C1 segment of cervical spinal cord (tissue), 14 donors: ENCODE measurements at places on chromosomes 16 and 17.

GRCh38 chr17:1182811-1183170, 3.0 kb upstream of the ABR start:
- no peak for DNase-seq

- DNase-seq, result no peak
Observed at GRCh38 chr16:25210758-25211157, 6.0 kb upstream of the AQP8 start.

DNA sequence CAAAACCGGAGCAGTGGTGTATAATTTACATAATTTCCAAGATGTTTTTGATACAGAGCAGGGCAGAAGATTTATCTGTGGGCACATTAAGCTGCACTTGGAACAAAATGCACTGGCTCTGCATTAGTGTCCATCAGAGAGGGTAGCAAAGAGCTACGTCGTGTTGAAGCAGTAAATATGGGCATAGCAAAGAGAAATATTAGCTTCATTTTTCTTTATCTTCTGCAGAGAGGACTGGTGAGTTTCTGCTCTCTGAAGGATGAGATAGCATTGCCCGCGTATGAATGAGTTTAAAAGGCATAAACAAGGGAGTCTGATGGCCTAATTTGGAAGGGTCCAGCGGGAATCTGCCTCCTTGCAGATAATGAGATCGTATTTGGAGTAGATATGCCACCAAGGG, 227.8 kb upstream of the CDH11 start:
- no peak for DNase-seq

DNA sequence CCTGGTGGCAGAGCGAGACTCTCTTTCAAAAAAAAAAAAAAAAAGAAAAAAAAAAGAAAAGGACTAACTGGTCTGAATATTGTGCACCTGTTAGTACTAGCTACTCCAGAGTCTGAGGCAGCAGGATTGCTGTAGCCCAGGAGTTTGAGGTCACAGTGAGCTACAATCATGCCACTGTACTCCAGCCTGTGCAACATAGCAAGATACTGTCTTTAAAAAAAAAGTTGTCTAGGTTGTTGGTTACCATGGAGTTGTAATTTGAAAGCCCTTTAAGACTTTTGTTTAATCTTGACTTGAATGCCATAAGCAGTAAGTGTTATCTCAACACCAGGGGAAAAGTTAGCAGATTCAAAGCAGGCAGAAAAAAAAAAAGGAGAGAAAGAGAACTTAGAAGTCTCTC, 10.9 kb upstream of the C16orf54 start:
- DNase-seq, result no peak

DNA sequence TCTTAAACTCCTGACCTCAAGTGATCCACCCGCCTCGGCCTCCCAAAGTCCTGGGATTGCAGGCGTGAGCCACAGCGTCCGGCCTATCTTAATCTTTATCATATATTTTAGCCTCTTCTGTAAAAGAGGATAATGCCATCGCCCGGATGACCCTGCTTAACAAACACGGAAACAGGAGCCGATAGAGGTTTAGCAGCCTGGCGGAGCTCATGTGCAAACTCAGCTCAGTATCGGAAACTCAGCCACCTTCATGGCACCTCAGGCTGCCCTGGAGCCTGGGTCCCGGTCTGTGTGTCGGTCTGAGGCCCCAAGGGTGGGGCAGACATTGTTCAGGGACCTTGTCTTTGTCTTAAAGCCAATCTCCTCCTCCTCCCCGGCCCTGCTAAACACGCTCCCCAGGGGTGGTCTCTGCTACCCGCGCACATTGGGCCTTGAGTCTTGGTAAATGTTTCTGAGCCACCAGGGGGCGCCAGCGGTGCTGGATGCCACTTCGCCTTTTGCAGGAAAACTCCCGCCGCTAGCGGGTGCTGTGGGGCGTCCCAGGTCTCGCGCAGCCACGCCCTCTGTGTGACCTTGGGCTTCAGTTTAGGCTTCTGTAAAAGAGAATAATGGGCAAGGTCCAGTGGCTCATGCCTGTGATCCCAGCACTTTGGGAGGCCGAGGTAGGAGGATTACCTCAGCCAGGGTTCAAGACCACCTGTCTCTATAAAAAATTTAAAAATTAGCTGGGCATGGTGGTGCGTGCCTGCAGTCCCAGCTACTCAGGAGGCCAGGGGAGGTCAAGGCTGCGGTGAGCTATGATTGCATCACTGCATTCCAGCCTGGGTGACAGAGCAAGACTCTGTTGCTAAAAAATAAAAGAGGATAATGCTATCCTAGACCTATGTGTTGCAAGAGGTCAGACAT, 2.7 kb downstream of the CETP start:
- DNase-seq, result peak; percentile 25

GRCh38 chr16:6103561-6103960, 1006.0 kb upstream of the EEF2KMT start:
- DNase-seq, result no peak

- DNase-seq, result no peak
Observed at GRCh38 chr17:15966879-15967248, 21.9 kb downstream of the ADORA2B start.

GRCh38 chr17:38533241-38533640, 72.5 kb downstream of the SRCIN1 start:
- no peak for DNase-seq

DNA sequence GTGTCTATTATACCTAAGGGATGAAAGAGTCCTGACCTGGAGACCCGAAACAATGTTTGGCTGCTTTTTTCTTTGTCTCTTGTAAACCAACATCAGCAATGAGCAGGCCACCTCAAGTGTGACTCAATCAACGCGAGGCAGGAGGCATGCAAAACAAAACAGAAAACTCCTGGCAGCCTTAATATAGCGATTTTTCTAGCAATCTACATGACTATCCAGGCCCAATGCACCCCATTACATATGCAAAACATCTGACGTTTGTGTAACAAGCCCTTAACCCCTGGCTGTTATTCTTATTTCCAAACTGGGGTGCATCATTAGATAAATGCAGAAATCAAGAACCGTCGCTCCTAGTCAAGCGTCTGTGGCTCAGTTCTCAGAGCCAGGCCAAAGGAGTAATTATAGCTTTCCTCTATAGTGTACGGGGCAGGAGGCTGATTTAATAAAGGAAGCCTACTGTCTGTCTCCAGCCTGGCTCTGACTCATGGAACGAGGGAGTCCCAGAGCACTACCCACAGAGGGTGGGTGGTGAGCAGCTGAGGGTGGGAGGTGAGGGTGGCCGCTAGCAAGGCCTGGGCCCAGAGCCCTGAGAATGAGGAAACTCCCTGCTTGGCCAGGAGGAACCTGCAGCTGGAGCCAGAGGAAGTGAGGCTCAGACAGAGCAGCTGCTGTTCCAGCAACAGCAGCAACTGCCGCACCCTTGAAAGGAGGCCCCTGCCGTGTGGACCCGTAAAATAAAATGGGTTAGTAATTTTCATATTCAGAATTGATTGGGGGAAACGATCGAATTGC, 43.9 kb downstream of the CHD9 start:
- DNase-seq, result peak; percentile 66

DNA sequence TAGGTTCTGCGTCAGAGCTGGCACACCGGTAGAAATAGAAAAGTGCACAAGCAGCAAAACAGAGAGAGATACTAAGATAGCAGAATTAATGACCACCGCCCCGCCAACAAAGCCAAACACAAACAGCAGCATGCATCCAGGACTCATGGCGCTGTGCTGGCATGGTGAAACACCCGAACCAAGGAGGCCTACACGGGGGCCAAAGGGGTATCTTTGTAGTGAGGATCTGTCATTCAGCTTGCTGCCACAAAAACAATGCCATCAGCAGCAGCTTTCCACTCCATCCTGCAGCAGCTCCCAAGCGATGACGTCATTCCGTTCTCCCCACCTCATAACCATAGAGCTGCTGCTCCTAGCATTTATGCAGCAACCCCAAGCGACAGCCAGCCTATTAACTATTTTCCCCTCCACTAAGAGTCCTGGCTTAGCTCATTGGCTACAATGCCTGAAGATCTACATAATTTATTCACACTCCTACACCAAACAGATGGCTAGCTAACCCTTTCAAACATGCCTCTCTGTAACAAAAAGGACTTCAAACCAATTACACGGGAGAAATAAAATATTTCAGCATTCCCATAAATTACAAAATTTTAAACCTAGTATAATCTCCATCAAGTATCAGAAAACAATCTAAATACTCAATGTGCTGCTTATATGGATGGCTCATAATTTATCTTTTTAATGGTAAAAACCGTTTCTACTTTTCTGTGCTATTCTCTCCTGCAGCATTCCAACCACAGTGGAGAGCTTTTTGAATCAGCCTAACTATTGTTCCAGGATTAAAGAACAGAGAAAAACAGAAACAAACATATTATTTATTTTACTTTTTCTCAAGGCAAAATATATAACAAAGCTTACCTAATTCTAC, 73.9 kb downstream of the SPAG9 start:
- peak; percentile 99 for DNase-seq

- no peak for DNase-seq
Observed at GRCh38 chr17:2837147-2837561, 40.9 kb downstream of the RAP1GAP2 start.

DNA sequence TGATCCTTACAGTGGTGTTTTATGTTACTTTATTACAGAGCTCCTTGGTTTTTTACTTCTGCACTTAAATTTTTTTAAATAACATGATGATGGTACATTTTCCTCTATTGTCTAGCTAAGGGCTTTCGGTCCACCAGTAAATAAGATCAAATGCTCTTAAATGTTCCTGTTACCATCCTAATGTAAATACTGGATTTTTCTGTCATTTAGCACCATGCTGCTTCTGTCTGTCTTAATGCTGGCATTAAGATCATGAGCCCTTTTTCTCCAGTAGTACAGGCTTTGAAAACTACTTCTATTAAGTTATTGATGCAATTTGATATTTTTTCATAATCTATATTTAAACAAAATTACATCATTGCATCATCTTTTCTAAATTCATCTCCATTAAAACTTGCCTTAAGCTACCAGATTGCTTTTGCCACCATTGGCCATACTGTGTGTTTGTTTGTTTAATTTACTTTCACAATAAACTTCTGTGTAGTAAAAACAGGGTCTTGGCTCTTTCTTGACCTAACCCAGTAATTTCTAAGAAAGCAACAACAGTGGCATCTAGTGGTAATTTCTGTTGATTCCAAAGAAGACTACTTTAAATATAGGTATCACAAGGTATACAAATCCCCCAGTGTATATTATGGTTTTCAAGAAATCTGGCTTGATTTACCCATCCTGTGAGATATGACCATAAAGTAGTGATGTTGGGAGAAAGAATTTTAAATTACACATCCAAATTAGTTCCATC, 9.0 kb upstream of the PHAF1 start:
- DNase-seq, result no peak

GRCh38 chr17:59415397-59415796, 83.9 kb downstream of the YPEL2 start:
- DNase-seq, result no peak

- DNase-seq, result no peak
Observed at GRCh38 chr16:10501016-10501607, 79.3 kb downstream of the EMP2 start.

GRCh38 chr16:80704751-80705505, 99.5 kb downstream of the CDYL2 start:
- DNase-seq, result no peak

DNA sequence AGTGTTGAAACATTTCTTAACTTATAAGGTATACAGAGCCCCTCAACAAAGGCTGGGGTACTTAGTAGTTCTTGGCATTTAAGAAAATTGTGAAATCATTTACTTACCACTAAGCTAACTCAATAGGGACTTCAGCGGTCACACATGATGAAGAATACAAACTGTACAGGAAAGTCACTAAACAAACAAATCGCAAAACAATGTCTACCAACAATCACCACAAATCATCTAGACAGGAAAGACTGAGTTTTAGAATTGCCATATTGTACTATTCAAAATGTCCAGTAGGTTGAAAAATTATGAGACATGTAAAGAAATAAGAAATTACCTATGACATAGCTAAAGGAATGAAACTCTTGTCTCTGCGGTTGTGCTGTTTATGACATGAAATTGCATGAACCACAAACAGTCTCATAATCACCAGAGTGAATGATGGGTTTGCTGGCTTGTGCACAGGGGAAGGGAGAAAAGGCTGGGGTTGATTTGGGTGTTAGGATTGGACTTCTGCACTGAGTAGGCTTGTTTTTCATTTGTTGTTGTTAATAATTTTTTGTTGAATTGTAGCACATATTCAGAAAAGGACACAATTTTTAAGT, 441.1 kb upstream of the MON1B start:
- no peak for DNase-seq

DNA sequence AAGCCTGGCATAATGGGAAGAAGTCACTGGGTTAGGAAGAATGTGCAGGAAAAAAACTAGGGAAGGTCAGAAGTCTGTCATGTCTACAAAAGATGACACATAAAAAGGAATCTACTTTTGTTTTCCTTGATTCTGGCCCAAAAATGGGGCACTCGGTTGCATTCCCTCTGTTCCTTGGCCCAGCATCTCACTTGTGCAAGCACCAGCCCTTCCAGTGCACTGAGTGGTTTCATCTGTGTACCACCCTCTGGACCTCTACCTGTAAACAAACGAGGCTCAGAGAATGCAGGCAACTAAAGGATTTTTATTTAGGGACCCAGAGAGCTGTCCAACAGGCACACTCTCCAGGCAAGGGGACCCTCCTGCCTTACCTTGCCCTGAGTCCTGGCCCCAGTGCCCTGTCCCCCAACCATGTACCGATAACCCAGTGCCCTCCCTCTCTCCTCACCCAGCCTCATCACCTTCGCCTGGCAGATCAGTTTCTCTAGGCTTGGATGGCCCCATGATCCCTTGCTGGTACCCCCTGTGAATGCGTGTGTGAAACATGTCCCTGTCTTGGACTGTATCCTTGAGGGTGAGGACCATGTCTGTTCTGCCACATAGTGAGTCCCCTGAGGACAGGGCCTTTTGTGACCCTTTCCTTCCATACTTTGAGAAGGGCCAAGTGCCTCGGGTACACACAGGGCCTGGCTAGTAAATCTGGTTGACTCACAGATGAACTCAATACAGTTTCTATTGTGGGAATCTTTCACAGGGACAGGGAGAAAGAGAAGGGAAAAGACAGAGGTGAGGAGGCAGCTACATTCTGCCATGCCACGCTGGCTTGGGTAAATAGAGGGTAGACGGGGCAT, 13.3 kb downstream of the NXPH3 start:
- DNase-seq, result no peak

GRCh38 chr16:49058382-49058781, 223.3 kb downstream of the CBLN1 start:
- no peak for DNase-seq
